ENCODE measurements at places on chromosomes 3 and 15.

DNA sequence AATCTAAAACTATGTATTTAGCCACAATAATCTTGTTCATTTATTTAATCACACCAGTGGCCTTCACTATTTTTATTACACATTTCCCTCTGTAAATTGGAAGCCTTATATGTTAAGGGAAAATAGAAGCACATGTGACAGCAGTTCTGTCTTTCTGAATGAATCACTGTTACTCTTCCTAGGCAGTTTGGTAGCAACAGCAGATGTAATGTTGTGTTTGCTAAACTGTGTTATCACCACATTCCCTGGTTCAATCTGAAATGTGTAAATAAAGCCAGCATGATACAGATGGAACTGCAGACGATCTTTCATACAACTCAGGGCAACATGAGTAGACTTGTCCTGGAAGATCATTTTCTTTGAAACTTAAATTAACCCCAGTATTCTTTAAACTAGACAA, 220.1 kb downstream of the MCTP2 start:
- DNase-seq = no peak

GRCh38 chr3:198051836-198052235, 91.8 kb downstream of the LMLN start:
- DNase-seq = no peak

GRCh38 chr3:183944775-183945174, 60.1 kb upstream of the PARL start:
- DNase-seq = no peak

DNA sequence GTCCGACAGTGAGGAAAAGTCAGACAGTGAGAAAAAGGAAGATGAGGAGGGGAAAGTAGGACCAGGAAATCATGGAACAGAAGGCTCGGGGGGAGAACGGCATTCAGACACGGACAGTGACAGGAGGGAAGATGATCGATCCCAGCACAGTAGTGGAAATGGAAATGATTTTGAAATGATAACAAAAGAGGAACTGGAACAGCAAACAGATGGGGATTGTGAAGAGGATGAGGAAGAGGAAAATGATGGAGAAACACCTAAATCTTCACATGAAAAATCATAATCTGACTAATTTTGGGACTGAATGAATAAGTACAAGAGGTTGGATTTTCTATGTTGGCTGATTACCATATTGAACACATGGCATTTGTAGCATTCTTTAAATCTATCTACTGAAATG, 26.2 kb downstream of the SEC62 start:
- no peak for DNase-seq

DNA sequence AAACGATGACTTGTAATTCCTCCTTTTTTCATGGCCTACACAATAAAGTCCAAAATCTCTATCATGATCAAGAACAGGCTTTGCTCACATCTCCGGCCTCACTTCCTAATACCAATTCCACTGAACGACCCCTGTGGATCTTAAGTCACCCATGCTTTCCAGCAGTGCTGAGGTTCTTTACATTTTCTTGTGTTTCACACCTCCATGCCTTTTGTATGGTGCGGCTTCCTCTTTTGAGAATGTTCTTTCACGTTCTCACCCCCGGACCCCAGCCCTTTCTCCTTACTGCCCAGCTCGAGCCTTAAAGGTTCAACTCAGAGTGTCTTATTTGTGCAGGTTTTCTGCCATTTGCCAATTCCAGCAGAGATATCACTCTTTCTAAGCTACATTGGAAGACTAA, 70.1 kb downstream of the CSNK1G1 start:
- no peak for DNase-seq

GRCh38 chr3:38138349-38139190, at the start of gene MYD88:
TSS of gene MYD88 (plus strand) at chr3:38138661. CDS start at chr3:38138701, 40 bp downstream.
- DNase-seq = no peak

DNA sequence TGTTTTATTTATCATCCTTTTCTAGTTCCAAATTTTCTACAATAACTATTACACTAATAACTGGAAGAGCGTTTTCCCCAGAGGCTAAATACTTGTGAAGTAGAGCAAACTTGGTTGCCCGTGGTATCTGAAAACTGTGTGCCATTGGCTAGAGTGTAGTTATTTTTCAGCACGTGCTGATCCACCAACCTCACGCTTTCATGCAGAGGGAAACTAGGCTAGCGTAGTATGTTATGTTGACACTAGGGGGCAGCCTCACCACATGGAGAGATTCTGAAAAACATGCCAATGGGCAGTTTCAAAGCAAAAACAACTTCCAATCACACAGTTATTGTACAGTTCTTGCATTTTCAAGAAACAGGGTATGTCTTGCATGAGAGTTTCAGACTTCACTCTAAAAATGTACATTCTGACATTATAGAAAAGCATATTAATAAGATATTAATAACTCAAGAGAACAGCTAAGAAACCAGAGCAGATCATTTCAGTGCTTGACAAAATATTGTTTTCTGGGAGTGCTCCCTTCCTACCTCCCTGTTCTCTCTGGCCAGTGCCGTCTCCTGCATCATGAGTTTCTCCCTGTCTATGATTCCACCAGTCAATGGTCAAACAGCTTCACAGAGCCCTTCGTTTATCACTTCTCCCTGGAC, 39.7 kb downstream of the SPATA12 start:
- DNase-seq = peak; percentile 49

DNA sequence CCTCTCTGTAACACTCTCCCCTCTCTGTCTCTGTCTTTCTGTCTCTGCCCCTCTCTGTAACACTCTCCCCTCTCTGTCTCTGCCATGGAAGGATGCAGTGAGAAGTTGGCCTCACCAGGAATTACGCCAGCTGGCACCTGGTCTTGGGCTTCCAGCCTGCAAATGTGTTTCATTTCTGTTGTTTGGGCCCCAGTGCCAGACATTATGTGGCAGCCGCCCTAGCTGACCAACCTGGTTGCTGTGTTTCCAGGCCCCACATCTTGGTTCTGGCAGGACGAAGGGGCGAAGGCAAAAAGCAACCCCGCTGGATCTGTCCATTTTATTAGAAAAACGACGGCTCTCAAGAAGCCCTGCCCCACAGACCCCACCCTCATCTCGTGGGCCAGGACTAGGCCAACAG, 5.2 kb upstream of the ZXDC start:
- DNase-seq = no peak

GRCh38 chr15:91537856-91538255, 315.7 kb upstream of the SLCO3A1 start:
- DNase-seq = no peak

- DNase-seq = no peak
Measured at GRCh38 chr15:96042734-96043224, 287.7 kb upstream of the NR2F2 start.

DNA sequence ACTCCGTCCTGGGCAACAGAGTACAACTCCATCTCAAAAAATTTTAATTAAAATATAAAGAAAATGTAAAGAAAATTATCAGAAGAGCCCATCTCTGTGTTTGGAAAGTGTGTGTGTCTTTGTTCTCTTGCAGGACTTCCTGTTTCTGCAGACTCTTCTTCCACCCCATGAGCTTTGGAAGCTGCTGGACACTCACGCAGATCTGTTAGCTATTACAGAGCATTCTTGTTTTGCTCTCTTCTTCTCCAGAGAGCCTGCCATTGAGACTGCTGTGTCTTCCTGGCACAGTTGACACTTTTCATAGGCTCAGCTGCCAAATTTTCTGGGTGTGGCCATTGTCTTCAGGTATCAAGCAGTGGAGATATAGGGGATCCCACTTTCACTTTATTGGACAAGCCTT, 6.0 kb upstream of the CCR8 start:
- no peak for DNase-seq

DNA sequence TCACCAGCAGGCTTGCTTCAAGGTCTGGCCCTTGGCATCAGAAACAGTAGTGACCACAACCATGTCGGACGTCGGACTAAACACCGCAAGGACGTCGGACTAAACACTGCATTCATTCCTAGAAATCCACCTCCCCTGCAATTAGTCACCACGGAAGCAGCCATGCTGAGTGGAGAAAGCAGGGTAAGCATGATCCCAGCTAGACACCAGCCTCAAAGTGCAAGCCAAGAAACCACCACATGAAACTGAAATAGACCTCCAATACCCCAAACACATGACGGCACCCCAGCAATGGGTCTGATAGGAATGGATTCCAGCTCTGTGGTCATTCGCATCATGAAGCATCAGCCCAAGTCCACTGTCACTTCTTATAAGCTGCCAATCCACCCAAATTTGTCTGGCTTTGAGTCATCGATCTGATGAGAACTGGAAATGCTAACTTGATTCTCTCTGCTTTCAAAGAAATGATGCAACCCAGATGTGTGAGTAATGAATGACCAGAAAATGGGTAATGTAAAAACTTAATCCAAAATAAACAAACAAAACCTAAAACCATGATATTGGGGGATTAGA, 348.3 kb upstream of the TMCO5A start:
- no peak for DNase-seq

DNA sequence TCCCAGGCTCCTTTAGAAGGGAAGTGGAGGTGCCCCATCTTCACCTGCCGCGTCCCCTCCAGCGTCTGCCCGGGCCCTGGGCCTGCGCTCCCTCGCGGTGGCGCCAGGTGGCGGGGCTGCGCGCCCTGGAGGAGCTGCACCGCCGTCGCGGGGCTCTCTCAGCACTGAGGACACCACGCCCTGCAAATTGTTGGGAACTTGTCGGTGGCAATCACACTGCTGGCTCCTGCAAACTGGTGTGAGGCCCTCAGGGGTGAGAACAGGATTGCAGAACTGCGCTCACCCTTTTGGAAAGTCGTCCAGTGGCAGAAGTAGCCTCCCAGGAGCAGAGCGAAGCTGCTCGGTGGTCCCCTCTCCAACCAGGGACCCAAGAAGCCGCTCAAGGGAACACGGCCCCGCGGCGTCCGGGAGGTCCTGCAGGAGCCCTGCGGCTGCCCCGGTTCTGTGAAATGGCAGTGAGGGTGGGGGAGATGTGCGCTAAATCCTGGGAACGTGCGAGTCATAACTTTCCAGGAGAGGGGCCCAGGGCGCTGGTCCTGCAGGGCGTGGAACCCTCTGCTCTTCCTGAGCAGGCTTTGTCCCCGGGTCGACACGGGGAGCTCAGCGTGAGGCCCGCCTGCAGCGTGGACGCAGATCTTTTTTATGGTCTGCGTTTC, 995 bp upstream of the LRRK1 start:
- DNase-seq = peak; percentile 80

DNA sequence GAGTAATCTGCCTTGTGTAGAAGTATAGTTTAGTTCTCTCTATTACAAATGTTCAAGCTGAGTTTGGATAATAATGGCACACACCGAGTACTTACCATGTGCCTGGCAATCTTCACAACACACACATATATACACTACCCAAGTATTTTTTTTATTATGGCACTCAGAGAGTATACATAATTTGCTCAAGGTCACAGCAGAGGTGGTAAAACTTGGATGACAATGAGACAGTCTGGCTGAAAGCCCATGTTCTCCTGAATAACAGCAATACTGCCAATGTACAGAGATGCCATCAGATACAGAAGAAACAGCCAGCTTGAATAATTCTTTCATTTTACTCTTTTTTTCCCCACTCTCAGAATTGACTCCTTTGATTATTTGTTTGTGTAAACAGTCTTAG, 460.0 kb downstream of the CNTN6 start:
- no peak for DNase-seq

GRCh38 chr15:84840741-84841429, 23.7 kb downstream of the ALPK3 start:
- DNase-seq = peak; percentile 51

DNA sequence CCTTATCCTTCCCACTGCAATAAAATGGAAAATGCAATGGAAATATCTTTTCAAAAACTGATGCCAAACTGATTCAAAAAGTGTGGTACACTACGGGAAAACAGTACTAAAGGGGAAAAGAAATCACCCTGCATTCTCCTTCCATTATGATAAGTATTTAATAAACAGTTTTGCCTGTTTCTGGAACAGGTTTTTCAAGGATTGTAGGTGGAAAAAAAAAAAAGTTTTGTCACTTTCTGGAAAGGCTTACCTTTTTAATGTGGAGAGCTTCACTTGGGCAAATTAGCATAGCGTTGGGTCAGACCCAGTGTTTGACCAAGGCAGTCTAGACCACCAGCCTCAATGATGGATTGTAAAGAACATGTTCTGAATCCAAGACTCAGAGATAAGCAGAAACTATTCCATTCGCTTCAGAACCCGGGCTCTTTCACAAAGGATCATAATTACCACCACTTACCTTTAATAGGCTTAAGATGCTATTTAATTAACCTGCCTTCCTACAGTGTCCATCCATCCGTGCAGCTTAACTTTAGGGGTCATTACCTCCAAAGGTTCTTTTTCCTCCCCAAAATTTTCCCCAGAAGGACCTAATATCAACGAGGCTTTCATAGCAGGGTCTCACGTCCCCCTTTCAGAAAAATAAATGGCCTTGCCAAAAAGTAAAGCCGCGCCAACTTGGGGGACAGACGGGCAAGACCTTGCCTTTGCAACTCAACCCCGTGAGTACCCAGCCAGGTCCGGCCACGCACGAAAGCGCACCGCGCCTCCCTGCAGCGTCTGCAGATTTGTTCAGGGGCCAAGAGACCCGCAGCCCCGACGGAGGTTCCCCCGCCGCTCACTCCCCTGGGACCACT, 1.0 kb downstream of the DCBLD2 start:
- DNase-seq = no peak

Data from H54 (cell line).